WTC11 (cell line): ENCODE measurements at places on chromosomes 7 and 10. TPM values are rescaled to one million over a fixed set of nuclear protein-coding genes. Genes with fewer than 3 reads are reported as not detected.

The TAS2R41 gene
- total RNA-seq, result 0.31 to 0.44 TPM in 2 of 3 replicates, not detected in the other

The SAMD9L gene
- total RNA-seq, result 0.15 to 0.23 TPM (median 0.21 TPM) in 3 replicates

The KAZALD1 gene
- 9.6 to 19.2 TPM (median 10.2 TPM) in 3 replicates for total RNA-seq

The DPP6 gene
- 0.07 TPM in 1 of 3 replicates, not detected in the others for total RNA-seq

The WASHC2C gene
- 24.8 to 28.5 TPM (median 25.0 TPM) in 3 replicates for total RNA-seq

The SPDYE8 gene
- not detected in 3 replicates for total RNA-seq

The WBP1L gene
- 25.9 to 26.8 TPM (median 26.4 TPM) in 3 replicates for total RNA-seq
